ENCODE measurements at places on chromosomes 7 and 10.

- DNase-seq: no peak
Observed at GRCh38 chr7:111074071-111074747, 16.7 kb upstream of the LRRN3 start.

DNA sequence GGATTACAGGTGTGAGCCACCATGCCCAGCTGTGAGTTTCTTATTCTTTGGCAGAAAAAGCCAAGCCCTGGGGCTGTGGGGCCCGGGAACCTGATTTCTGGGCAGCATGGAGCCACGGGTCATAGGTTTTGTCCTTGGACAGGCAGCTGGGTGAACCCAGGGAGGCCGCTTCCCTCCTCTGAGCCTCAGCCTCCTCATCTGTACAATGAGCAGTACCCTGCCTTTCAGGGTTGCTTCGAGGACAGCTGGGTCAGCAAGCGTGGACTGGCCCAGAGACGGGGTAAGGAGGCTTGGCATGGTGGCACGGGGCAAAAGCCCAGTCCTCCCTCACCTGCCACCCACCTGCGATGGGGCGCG lies 84.1 kb upstream of the GNA12 start:
- no peak for DNase-seq

DNA sequence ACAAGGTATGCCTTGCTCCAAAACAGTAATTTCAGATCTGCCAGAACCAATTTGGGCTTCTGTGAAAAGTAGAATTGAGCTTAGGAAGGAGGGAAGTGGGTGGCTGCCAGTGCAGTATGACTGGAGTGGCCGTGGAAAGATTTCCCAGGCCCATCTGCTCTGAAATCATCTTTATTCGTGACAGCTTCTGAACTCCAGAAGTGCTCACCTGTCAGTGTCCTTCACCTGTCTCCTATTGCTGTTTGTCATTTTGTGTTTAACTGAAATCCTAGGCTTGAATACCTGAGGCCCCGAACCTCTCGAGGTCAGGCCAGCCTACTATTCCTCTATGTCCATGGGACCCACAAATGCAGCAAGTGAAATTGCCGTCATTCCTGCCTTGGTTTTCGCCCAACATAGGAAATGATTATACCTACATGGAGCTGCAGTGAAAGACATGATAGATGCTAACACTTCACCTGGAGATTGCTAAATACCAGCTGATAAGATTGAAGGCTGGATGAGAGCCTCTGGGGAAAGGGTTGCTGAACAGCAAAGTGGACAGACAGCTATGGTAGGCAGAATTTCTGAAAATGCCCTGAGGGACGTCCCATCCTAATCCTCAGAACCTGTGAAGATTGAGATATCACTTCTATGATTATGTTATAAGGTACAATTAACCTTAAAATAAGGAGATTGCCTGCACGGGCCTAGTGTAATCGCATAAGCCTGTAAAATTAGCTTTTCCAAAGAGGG lies 82.1 kb downstream of the C1GALT1 start:
- no peak for DNase-seq

GRCh38 chr10:20984662-20985061 lies 87.6 kb upstream of the NEBL start:
- DNase-seq: no peak

GRCh38 chr7:17437586-17437985 lies 139.1 kb downstream of the AHR start:
- DNase-seq: no peak

GRCh38 chr10:49090189-49090575 lies 25.1 kb downstream of the VSTM4 start:
- DNase-seq: no peak

DNA sequence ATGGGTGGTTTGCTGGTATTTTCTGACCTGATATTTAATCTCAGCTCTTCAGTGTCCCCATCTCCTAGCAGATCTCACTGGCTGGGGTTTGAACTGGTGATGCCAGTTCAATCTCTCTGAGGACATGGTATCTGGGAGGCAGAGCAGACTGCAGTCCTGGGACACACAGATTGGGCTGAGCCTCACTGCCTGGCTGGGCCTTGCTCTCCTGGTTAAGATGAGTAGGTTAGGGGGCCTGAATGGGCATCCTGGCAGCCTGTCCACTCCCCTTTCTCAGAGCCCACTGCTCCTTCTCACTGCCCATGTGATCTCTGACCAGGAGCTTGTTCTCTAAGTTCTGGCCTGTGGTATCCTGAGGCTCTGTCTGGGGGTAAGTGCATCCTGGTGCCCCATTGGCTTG lies 363.4 kb downstream of the GLRX3 start:
- no peak for DNase-seq

DNA sequence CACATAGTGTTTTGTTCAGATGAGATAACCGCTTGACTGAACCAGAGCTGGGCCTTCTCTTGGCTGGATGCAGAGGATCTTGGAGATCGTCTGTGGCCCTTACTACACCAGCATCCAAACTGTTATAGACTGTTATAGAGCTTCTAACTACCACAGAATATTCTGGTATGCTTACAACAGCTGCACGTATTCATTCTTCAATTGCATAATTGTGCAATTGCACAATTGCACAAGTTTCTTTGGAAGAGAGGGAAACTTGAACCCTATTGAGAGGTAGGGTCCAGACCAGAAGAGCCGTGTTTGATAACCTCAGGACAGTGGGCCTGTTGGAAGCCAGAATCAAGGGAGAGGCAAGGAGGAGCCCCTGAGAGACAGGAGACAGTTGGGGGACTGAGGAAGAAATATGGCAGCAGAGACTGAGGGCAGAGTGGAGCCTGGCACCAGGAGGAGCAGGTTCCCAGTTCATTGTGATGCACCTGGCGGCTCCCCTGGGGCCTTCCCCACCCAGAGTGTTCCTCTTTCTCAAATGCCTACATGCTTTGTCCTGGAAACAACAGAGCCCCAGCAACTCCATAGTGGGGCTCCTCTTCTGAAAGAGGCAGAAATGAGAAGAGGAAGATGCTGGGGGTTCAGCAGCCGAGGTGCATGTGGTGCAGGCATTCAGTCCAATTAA lies 64.1 kb downstream of the PTPRZ1 start:
- no peak for DNase-seq

GRCh38 chr10:113866551-113867394 lies 12.3 kb downstream of the NHLRC2 start:
- no peak for DNase-seq

- peak; percentile 22 for DNase-seq
Observed at GRCh38 chr7:85829817-85830432, 643.1 kb upstream of the SEMA3D start.

DNA sequence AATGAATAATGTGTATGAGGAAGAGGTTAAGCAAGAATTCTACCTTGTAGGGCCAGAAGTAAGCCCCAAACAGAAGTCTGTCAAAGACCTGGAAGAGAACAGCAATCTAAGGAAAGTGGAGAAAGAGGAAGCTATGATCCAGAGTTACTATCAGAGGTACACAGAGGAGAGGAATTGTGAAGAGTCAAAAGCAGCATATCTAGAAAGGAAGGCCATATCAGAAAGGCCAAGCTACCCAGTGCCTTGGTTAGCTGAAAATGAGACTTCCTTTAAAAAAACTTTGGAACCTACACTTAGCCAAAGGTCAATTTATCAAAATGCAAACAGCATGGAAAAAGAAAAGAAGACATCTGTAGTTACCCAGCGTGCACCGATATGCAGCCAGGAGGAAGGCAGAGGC lies 42.7 kb upstream of the GAD2 start:
- no peak for DNase-seq

GRCh38 chr10:121051171-121051570 lies 200.0 kb downstream of the WDR11 start:
- no peak for DNase-seq

DNA sequence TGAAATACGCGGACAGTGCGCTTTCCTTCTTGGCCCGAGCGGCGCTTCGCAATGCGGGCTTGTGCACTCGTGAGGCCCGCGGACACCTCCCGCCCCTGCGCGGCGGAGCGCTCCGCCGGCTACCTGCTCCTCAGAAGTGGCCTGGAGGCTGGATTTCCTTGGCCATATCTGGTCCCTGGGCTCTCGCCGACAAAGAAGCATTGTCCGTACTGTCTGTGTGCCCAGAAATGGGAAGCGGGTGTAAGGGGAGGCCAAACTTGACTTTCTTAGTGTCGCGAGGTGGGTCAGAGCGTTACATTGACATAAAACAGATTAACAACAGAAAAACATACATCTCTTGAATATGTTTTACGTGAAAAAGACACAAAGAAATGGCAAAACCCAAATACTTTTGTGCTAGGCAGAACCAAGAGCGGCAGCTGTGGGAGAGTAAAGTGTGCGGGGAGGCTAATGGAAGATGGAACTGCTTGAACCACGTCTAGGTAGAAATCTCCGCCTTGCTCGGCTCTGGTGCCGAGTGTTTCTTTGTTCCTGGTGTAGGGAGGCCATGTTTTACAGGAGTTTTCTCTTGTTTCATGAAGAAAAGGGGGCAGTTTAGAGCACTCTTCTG lies 1.4 kb downstream of the LANCL2 start:
- DNase-seq: no peak

- no peak for DNase-seq
Observed at GRCh38 chr7:136667584-136667983, 200.9 kb upstream of the CHRM2 start.

DNA sequence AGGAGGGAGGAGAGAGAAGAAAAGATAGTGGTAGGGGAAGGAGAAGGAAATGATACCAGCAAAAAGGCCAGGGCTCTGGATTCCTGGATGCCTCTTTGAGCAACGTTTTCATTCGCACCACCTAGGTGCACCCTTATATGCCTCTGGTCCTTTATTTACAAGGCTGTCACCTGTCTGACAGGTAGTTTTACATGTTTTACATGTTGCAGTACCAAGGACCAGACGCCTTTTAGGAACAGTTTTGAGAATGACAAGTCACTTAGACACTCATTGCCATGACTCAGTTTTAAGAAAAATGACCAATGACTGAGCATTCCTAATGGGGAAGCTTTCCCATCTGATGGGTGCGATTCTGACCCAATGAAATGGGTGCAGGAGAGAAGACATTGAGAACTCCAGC lies 119.8 kb downstream of the GLI3 start:
- no peak for DNase-seq

- no peak for DNase-seq
Observed at GRCh38 chr7:128688492-128688891, 16.4 kb downstream of the GARIN1A start.

- DNase-seq: peak; percentile 3
Observed at GRCh38 chr7:1993031-1993695, 239.6 kb downstream of the MAD1L1 start.

DNA sequence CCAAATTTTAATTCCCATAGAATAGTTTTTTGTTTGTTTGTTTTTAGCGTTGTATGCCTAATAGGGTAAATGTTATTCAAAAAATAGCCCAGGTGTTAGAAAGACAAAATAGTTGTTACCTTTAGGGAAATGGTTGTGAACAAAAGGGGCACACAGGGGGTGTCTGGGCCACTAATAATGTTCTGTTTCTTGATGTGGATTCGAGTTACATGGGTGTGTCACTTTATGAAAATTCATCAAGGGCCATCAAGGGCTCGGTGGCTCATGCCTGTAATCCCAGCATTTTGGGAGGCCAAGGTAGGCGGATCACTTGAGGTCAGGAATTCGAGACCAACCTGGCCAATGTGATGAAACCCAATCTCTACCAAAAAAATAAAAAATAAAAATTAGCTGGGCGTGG lies 531.8 kb upstream of the C7orf33 start:
- no peak for DNase-seq

DNA sequence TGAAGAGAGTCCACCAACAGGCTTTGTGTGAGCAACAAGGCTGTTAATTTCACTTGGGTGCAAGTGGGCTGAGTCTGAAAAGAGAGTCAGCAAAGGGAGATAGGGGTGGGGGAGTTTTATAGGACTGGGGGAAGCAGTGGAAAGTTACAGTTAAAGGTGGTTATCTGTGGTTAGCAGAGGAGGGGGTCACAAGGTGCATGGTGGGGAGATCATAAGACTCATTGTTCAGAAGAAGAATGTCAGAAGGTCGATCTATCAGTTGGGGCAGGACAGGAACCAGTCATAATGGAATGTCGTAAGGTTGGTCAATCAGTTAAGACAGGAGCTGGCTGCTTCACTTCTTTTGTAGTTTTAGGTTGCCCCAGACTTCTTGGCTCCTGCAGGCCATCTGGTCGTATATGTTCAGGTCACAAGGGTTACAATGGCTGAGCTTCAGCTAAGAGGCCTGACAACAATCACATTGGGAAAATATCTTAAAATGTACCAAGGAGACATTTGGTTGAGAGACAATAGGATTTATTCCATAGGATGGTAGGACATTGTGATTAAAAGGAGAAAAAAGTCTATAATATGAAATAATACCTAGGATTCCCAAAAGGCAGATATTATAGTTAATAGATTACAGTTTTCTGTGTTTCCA lies 356.4 kb downstream of the ANKRD7 start:
- DNase-seq: no peak

DNA sequence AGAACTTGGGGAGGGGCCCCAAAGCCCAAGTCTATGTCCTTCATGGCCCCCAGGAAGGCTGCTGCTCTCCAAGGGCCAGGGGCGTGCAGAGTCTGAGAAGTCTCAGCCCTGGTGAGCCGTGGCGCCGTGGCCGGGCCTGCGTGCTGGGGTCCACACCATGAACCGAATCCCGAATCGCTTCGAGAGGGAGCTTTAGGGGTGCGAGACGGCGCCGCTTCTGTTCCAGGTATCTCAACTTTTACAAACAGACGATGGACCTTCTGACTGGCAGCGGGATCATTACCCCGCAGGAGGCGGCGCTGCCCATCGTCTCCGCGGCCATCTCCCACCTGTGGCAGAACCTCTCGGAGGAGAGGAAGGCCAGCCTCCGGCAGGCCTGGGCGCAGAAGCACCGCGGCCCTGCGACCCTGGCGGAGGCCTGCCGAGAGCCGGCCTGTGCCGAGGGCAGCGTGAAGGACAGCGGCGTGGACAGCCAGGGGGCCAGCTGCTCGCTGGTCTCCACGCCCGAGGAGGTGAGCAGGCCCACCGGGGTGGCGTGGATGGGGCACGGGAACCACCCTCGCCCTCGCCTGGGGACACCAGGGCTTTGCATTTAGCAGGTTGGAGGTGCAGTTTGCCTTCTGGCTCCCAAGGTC lies 12.7 kb downstream of the STRA8 start:
- no peak for DNase-seq

- DNase-seq: no peak
Observed at GRCh38 chr10:78600740-78601139, 468.0 kb upstream of the ZMIZ1 start.

- peak; percentile 25 for DNase-seq
Observed at GRCh38 chr7:2688409-2689342, 674 bp downstream of the AMZ1 start.

GRCh38 chr10:88253622-88254021 lies 329.5 kb downstream of the RNLS start:
- DNase-seq: no peak

DNA sequence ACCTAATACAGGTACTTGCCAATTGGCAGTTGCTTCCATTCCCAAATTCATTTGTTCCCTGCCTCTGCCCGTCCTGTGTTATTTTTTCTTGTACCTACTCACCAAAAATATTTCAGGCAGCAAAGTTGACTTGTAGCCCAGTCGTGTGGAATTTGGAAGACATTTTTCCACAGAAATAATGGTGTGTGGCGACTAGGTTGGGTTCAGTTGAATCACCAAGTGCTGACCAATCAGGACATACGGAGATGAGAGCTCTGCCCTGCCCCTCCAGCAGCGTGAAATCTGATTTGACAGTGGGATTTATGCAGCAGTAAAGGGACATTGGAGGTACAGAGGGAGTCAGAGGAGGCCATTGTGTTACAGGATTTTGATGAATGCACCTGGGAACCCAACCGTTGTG lies 216.9 kb downstream of the CCDC3 start:
- no peak for DNase-seq

GRCh38 chr7:114795475-114795874 lies 126.4 kb upstream of the MDFIC start:
- DNase-seq: no peak
